Stomach (tissue), 19 donors: ENCODE measurements at places on chromosomes 7 and 10. TPM values are rescaled to one million over a fixed set of nuclear protein-coding genes. Genes with fewer than 3 reads are reported as not detected.
A peak's percentile ranks its signal among the peaks of the same experiment; 100 is the strongest.

DNA sequence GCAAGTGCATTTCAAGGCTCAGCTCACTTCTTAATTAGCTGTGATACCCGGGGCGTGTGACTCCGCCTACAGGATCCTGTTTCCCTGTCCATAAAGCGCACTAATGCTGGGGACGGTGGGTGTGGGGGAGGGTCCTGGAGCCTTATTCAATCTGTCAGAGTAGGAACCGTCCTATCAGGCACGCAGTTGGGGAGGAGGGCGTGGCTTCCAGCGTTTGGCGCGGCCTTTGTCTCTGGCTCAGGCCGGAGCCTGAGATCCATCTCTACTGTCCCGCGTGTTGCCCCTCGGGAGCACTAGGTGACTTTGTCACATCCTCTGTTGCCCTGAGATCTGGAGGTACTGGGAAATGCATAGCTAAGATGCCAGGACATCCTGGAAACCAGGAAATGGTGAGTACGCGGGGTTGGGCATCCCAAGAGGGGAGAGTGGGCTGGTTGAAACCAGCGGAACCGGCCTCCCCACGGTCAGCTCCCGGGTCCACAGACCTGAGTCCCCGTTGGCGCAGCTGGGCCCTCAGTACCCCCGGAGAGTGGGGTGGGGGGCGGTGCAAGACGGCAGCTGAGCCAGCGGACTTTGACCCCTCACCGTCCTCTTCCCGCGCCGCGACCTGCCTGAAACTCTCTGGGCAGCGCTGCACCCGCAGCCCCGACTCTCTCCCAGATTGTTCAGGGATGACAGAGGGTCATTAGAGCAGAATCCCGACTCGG lies 104.4 kb upstream of the ZNF92 start:
- peak overlapping the region; percentile 39 for H3K4me3 ChIP-seq
- peak; percentile 91 for DNase-seq

- H3K36me3 ChIP-seq = no peaks in the 10 kb centered on the region
- no peak overlapping the region for H3K27ac ChIP-seq
- H3K4me1 ChIP-seq = peaks cover 16% of the 10 kb centered on the region
- no peaks in the 10 kb centered on the region for H3K27me3 ChIP-seq
These were observed 864 bp downstream of the PSTK start for GRCh38 chr10:122981066-122981464.

CALML5 gene
- total RNA-seq = not detected

SLC26A3 gene
- total RNA-seq = not detected

COL1A2 gene
- 1,937 TPM for total RNA-seq

SPDYE18 gene
- total RNA-seq = not detected
